Stimulated activated CD4-positive, alpha-beta T cell treated with anti-CD3 and anti-CD28 coated beads, Interleukin-15, amount 100 ng/mL, for 1 hour (primary cell): ENCODE measurements at places on chromosomes 4 and X.

DNA sequence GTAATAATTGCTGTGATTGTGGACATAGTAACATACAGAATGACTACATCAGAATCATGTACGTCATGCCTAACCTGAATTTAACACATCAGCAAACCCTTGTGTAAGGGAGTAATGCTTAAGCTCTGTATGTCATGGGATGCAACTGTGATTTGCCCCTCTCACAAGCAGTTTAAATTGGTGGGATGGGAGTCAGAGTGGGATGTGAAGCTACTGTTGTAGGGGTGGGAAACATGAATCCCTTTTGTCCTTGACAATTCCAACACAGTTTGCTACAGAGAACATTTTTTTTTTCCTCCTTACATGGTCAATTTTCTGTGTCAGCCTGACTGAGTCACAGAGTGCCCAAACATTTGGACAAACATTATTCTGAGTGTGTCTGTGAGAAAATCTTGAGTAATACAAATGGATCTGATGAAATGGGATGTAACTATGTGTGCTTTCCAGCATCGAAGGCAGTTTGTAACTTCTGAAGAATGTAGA lies 392.8 kb downstream of the GPM6A start:
- DNase-seq = no peak

GRCh38 chrX:19214311-19214710 lies 92.0 kb upstream of the ADGRG2 start:
- DNase-seq = no peak

GRCh38 chr4:130922955-130923354 lies 1827.0 kb downstream of the C4orf33 start:
- no peak for DNase-seq

DNA sequence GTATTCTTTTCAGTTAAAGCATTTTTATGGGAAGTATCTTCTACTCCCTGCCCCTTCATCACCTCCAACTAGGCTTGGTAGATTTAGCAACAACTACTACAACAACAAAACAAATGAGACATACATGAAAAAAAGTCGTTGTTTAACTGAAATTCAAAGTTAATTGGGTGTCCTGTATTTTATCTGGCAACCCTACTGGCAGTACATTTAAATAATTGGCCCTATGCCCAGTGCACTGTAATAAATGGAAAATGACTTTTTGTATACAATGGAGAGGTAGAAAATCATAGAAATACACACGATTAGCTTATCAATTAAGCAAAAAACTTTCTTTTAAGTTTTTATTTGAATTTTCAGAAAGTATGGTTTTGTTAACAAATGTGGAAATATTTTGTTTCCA lies 21.4 kb upstream of the CLGN start:
- DNase-seq = no peak

DNA sequence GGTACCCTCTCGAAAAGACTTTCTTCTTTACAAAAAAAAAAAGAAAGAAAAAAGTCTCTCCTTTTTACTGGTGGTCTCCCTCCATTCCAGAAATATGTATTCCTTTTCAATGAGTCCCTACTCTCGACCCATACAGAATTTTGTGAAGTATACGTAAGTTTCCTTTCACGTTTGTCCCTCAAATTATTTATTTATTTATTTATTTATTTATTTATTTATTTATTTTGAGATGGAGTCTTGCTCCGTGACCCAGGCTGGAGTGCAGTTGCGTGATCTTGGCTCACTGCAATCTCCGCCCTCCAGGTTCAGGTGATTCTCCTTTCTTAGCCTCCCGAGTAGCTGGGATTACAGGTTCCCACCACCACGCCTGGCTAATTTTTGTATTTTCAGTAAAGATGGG lies 429.2 kb upstream of the AR start:
- no peak for DNase-seq

DNA sequence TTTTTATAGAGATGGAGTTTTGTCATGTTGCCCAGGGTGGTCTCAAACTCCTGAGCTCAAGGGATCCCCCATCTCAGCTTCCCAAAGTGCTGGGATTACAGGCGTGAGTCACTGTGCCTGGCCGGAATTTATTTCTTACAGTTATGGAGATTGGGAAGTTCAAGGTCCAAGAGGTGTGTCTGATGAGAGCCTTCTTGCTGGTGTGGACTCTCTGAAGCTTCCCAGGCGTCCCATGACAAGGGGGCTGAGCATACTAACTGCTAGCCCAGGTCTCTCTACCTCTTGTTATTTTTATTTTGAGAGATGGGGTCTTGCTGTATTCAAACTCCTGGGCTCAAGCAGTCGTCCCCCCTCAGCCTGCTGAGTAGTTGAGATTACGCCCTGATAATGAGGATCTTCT lies 2.9 kb upstream of the NSD2 start:
- no peak for DNase-seq

DNA sequence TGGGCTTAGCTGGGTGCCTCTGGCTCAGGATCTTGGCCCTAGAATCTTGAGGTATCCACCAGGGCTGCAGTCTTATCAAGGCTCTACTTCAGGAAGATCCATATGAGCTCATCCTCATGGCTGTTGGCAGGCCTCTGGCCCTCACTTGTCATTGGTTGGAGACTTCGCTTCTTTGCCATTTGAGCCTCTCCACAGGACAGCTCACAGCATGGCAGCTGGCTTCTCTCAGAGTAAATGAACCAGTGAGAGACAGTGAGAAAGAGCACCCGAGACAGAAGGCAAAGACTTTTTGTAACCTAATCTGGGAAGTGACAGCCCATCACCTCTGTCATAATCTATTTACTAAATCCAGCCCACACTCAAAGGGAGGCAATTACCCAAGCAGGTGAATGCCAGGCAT lies 236.8 kb downstream of the GPAT3 start:
- DNase-seq = no peak

DNA sequence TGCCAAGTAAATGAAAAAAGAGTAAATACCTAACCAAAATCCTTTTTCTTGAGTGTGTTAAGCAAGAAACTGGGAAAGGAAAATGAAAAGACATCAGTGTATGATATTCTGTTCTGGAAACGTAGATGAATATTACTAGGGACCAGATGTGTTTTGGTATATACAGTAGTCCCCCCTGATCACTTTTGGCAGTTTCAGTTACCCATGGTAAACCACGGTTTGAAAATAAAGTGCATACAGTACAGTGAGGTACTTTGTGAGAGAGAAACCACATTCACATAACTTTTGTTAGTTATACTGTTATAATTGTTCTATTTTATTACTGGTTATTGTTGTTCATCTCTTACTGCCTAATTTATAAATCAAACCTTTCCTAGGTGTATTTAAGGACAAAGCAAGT lies 250.9 kb downstream of the TENM3 start:
- DNase-seq = no peak

DNA sequence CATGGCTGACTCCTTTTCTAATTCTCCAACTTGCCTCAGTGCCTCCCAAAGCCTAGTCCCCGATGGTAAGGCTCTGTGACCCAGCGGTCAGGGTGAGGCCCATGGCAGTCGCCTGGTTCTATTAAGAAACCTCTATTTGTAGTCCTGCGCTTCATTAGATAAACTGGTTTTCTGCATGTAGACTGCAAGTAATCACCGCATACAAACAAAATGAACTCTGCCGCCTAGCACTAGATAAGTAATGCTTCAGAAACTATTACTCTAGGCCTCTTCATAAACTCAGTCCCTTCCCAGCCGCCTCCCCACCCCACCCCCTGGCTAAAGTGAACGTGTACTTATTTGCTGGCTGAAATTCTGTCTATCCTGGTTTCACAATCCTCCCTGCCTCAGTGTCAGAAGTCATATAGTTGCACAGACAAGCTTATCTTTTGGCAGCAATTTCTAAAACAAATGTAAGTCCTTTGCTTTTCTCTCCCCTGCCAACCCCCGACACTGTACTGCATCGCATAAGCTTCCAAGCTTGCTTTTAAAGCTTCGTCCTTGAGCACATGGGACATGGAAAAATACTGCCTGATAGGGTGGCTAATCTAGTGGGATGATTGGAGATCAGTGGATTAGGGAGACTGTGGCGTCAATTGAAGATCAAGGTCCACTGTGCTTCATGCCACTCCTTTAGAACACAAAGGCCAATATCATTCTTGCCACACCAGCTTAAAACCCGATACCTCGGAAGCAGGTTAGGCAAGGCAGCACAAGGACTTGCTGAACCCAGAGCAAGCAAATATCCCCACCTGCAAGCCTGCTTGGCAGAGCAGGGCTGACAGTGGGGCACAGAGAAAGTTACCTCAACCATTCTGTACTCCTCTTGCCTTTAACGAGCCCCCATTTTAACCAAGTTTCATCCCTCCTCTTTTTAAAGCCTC lies 125.8 kb downstream of the IRF2 start:
- DNase-seq = no peak

DNA sequence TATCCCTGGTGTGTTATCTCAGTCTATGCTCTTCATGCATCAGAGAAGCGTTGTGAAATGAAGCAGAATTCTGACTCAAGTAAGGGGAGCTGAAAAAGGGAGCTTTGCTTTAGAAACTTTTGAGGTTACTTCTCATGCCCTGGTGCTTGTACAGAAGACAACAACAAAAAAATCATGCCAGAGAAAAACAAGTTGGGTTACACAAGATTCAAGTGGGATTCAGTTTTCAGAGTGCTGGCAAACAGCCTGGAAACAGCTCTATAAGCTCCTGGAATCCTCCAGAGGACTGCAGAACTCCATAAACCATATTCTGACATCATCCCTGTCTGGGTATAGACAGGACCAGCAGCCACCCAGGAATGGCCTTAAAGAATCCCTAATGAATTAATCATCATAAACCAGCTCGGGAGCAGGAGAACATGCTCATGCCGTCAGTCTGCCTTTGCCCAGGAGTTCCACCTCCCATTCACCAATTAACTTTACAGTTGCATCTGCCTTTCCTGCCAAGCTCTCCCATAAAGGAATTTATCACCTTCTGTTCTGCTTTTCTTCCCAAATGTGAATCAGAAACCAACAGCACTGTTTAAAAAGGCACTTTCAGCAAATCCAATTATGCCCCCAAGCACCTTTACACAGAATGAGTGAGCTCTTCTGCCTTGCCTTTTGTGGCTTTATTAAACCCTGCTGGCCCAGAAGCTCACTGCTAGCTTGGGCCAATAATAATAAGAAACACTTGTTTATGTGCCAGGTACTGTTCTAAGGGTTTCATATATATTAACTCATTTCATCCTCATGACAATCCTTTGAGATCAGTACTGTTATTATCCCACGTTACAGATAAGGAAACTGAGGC lies 54.5 kb upstream of the FBXW7 start:
- DNase-seq = no peak

GRCh38 chr4:181897935-181898334 lies 345.3 kb upstream of the TENM3 start:
- no peak for DNase-seq

GRCh38 chr4:8191136-8191747 lies 7.8 kb upstream of the SH3TC1 start:
- no peak for DNase-seq

GRCh38 chrX:49754233-49754857 lies 58.6 kb upstream of the PAGE1 start:
- DNase-seq = peak; percentile 1

GRCh38 chr4:52102587-52102986 lies 51.5 kb downstream of the SPATA18 start:
- DNase-seq = no peak

DNA sequence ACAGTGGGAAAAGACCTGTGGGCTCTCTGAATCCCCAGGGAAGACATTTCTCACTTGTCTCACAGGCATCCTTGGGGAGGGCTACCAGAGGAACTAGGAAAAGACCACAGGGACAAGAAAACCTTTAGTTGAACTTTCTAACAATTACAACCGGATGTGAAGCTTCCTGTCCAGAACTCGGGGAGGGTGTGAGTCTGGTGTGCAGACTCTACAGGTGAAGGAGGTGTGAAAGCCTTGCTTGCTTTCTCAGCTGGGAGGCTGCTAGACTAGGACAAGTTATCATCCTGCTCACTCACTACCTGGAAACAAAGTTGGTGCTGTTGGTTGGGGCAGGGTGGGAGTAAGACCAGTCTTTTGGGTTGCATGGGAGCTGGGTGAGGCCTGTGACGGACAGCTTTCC lies 158.5 kb upstream of the PBDC1 start:
- no peak for DNase-seq

- DNase-seq = no peak
Observed at GRCh38 chrX:29242856-29243255, 655.6 kb downstream of the IL1RAPL1 start.

DNA sequence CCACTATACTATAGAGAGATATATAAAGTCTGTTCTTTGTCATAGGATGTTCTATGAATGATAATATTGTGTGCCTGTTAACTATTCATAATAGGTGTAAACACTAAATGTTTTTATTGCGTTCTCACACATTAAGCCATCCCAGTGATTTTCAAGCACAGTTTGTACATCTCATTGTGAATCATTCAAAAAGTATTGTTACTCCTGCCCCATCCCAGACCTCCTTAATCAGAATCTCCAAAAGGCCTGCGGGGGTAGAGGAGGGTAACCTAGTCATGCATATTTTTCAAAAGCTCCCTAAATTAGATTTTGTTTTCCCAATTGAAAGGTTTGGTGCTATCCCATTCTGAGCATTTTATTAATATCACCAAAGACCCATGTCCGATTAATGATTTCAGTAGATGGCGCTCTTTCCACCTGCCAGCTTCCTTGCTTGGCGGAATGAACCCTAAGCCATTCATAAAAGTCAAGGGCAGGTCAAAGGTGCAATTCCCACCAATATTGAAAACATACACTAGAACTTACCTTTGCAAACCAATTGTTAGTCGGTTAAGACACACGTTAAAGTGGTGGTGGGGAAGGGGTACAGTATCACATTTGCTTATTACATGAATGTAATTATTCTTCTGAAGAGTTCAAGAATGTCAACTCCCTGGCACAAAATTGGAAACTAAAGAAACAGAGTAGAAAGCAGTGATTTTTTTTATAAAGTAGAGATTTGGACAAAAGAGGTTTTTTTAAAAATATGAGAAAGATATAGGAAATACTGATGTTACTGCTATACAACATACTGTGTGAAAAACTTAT lies 5.8 kb upstream of the TET2 start:
- no peak for DNase-seq

DNA sequence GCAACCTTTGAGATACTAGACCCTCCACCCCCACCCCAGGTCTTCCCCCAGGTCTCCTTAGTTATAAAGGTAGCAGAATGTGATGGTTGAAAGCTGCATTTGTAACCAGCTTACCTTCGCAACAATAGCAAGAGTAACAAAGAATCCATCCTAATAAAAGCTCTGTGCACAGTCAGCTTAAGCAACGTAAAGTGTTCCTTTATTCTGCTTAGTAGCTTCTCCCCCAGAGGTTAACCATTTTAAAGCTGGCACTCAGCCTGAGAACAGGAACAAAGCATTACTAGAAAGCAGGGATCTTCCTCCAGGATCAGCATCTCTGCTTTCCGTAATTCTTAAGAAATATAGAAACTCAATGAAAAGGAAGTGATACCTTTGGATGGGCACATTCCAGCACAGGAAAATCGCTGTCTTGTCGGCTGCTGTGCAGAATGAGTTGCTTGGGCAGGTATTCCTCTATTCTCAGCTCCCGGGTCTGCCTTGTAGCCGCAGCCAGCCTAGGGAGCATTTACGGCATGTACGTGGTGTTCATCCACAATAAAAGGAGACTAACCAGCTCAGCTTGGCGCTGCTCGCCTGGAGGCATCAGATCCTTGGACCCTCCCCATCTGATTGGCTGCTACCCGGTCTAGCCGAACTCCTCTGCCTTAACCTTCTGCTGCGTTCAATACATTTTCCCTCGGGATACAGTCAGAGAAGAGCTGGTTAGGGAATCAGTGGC lies 113.0 kb upstream of the TLR3 start:
- no peak for DNase-seq

GRCh38 chr4:34845926-34846325 lies 1398.4 kb downstream of the ARAP2 start:
- no peak for DNase-seq
